ENCODE measurements at places on chromosomes 5 and 9. TPM values are rescaled to one million over a fixed set of nuclear protein-coding genes. Genes with fewer than 3 reads are reported as not detected.

The HMMR gene
- total RNA-seq = 74.9 TPM

The TAF1L gene
- total RNA-seq = 0.02 TPM

DNA sequence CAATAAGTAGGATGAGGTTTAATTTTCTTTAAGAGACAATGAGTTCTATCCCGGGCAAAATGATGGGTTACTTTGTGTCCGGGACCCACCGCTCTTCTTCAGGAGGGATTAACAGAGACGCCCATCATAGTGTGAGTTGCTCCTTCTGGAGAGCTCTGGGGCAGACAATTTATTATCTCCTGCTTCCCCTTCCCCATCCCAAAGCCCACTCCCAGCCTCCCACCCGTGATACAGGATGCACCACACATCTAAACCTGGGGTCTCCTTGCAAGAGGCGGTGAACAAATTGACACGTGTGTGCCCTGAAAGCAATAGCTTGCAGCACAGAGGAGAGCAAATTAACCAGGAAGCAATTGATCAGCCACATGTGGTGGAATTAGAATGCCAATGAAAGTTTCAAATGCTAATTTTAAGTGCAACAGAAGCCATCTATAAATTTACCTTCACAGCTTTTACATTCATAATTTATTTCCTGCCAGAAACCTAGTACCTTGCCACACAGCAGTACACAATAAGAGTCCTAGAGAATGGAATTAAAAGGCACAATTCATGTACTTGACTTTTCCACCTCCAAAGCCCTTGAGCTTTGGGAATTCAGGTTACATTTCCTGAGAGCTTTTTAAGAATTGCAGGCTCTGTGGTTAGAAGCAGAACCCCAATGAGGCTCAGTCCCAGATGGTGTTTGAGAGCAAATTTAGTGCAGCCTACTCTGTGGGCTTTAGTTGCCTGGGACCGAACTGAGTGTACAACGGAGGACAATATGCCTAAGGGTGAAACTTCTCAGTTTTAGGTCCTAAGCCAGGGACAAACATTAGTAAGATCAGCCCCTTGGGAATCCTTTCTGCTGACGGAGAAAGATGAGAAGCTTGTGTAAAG, 399.6 kb downstream of the MED10 start:
- no peak overlapping the region for H3K27ac ChIP-seq
- no peak overlapping the region for H3K4me3 ChIP-seq
- H3K27me3 ChIP-seq = no peaks in the 10 kb centered on the region
- H3K36me3 ChIP-seq = no peaks in the 10 kb centered on the region

The PCYOX1L gene
- 8.0 TPM for total RNA-seq

DNA sequence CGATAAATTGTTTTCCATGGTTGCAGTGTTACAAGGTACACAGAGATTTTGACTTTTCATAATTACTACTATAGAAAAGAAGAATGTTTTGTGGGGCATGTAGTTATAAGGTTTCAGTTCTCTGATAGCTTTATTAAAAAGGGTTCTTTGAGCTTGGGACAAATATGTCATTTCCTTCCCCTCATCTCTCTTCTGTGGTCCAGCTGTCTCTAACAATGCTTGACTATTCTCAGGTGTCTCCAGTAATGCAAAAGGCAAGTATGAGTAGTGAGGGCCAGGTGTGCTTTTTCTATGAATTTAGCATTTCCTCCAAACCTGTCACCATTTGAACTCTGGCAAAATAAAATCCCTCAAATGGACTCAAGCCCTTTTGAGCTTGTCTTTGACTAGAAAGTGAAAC, 84.3 kb downstream of the SLF1 start:
- 0 out of 3 replicates have a peak, but pooled peaks cover 3% of the 10 kb centered on the region for H3K36me3 ChIP-seq
- no peaks in the 10 kb centered on the region for H3K4me1 ChIP-seq
- DNase-seq = no peak
- H3K27ac ChIP-seq = no peak overlapping the region
- H3K27me3 ChIP-seq = no peaks in the 10 kb centered on the region
- no peak overlapping the region for H3K4me3 ChIP-seq

The ABCA1 gene
- total RNA-seq = 0.09 TPM

The FAM151B gene
- not detected for total RNA-seq

The POU5F2 gene
- 0.20 TPM for total RNA-seq

The SAXO1 gene
- total RNA-seq = not detected

The SMIM32 gene
- total RNA-seq = not detected

DNA sequence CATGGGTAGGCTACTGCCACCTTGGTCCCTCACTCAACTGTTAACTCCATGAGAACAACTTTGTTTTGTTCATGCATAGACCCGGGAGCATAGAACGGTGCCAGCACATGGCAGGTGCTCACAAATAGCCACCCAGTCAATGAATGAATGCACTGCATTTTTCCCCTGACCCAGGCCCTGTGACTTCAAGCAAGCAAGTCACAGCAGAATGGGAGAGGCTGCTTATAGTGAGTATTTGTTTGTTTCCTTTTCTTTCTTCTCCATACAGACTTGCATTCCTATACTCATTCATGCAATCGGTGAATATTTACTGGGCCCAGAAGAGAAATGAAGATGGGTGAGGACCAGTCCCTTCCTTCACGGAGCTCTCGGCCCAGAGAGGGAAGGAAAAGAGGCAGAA, 62.0 kb downstream of the SHB start:
- peaks cover 17% of the 10 kb centered on the region for H3K4me1 ChIP-seq
- H3K4me3 ChIP-seq = no peak overlapping the region
- H3K27ac ChIP-seq = no peak overlapping the region
- H3K36me3 ChIP-seq = no peaks in the 10 kb centered on the region
- no peak for DNase-seq

The KCNIP1 gene
- not detected for total RNA-seq

The TXNDC8 gene
- not detected for total RNA-seq

DNA sequence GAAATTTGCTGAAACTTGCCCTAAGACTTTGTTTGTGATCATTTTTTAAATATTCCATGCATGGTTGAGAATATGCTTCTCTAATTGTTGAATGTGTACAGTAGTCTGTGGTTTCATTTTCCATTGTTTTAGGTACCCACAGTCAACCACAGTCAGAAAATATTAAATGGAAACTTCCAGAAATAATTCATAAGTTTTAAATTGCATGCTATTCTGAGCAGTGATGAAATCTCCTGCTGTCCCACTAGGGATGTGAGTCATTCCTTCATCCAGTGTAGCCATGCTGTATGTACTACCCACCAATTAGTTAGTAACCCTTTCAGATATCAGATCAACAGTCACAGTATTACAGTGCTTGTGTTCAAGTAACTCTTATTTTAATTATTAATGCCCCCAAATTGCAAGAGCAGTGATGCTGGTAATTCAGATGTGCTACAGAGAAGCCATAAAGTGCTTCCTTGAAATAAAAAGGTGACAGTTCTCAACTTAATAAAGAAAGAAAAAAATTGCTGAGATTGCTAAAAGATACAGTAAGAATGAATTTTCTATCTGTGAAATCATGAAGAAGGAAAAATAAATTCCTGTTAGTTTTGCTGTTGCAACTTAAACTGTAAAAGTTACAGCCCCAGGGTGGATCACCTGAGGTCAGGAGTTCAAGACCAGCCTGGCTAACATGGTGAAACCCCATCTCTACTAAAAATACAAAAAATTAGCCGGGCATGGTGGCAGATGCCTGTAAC, 79.9 kb upstream of the FBXL17 start:
- H3K4me3 ChIP-seq = no peak overlapping the region
- no peak overlapping the region for H3K27ac ChIP-seq
- no peaks in the 10 kb centered on the region for H3K36me3 ChIP-seq
- no peak for DNase-seq

GRCh38 chr5:10360686-10361085, 7.2 kb downstream of the MARCHF6 start:
- H3K27ac ChIP-seq = no peak overlapping the region
- H3K4me1 ChIP-seq = peaks cover 27% of the 10 kb centered on the region
- no peaks in the 10 kb centered on the region for H3K27me3 ChIP-seq
- H3K36me3 ChIP-seq = peaks cover 51% of the 10 kb centered on the region
- no peak overlapping the region for H3K4me3 ChIP-seq

GRCh38 chr9:98986866-98987651, 43.4 kb downstream of the COL15A1 start:
- no peak for DNase-seq
- H3K27me3 ChIP-seq = no peaks in the 10 kb centered on the region
- no peak overlapping the region for H3K27ac ChIP-seq
- H3K36me3 ChIP-seq = no peaks in the 10 kb centered on the region

The PDLIM4 gene
- total RNA-seq = 31.5 TPM

DNA sequence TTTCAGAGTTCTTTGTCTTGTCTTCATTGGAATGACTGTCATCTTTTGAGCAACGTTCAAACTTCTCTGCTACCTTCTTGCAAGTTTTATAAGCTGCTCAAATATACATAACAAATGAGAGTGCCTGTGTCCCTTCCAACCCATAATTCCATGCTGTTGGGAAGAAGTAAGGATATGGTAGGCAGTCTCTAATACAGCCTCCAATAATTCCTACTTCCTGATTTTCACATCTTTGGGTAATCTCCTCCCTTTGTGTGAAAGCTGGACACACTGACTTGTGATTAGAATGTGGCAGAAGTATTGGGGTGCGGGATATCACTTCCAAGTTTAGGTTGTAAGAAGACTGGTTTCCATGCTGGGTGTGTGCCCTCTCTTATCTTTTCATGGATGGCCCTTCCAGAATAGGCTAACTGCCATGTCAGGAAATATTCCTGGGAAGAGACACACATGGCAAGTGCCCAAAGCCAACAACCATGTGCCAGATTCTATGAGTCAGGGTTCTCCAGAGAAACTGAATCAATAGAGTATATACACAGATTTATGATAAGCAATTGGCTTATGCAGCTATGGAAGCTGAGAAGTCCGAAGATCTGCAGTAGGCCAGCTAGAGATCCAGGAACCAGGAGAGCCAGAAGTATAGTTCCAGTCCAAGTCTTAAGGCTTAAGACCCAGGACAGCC, 531.3 kb downstream of the NTRK2 start:
- no peak for DNase-seq
- no peak overlapping the region for H3K27ac ChIP-seq
- no peaks in the 10 kb centered on the region for H3K4me1 ChIP-seq
- no peaks in the 10 kb centered on the region for H3K36me3 ChIP-seq
- no peak overlapping the region for H3K4me3 ChIP-seq

The ARSK gene
- 5.5 TPM for total RNA-seq

DNA sequence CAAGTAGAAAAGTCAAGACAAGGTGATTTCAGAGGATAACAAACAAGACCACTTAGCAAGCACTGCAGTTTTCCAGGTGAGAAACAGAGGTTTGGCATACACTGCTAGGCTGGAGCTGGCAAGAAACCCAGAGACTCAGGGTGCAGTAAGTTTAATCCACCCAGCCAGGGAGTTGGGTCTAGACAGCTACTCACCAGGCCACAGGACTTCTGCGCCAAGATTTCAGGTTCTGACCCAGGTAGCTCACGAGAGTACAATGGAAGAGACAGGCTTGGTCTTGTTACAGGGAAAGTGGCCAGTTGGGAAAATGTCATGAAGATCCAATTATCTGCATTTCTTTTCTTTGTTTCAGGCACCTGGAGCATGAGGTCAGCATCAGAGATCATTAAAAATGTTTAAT, 9.8 kb downstream of the SMIM23 start:
- H3K36me3 ChIP-seq = no peaks in the 10 kb centered on the region
- no peak for DNase-seq
- H3K4me3 ChIP-seq = no peak overlapping the region
- peaks cover 30% of the 10 kb centered on the region for H3K27me3 ChIP-seq
- H3K4me1 ChIP-seq = no peaks in the 10 kb centered on the region

DNA sequence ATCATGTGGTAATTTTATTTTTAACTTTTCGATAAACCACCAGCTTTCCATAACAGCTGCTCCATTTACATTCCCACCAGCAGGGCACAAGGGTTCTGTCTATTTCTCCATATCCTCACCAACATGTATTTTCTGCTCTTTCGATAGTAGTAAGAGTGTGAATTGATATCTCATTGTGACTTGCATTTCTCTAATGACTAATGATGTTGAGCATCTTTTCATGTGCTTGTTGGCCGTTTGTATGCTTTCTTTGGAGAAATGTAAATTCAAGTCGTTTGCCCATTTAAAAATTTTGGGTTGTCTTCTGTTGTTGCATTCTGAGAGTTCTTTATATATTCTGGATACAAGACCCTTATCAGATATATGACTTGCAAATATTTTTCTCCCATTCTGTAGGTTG, 45.9 kb downstream of the PSD2 start:
- no peak overlapping the region for H3K27ac ChIP-seq
- DNase-seq = no peak
- H3K36me3 ChIP-seq = no peaks in the 10 kb centered on the region
- H3K27me3 ChIP-seq = peaks cover 17% of the 10 kb centered on the region
- no peaks in the 10 kb centered on the region for H3K4me1 ChIP-seq
- H3K4me3 ChIP-seq = no peak overlapping the region

The ESM1 gene
- total RNA-seq = not detected

GRCh38 chr5:73912821-73913271, 286.9 kb downstream of the ARHGEF28 start:
- no peaks in the 10 kb centered on the region for H3K4me1 ChIP-seq
- no peak overlapping the region for H3K27ac ChIP-seq
- no peaks in the 10 kb centered on the region for H3K36me3 ChIP-seq
- H3K4me3 ChIP-seq = no peak overlapping the region

DNA sequence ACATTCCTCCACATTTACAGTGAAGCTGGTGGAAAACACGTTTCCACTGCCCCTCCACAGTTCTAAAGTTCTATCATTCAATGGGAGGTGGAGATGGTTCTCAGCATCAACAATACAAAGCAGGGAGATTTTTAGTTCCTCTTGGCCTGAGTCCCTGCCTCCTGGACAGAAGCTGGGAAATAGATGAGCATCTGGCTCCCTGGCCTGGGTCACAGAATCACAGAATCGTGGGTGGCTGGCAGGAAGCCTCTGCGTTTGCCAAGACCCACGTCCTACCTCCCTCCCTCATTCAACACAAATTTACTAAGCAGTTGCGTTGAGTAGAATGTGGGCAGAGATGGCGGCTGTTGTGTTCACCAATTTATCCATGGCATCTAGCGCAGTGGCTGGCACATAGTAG, 5.2 kb upstream of the PPARGC1B start:
- H3K27me3 ChIP-seq = no peaks in the 10 kb centered on the region
- no peak for DNase-seq
- no peak overlapping the region for H3K4me3 ChIP-seq
- peaks cover 2% of the 10 kb centered on the region for H3K4me1 ChIP-seq
- no peaks in the 10 kb centered on the region for H3K36me3 ChIP-seq
- H3K27ac ChIP-seq = no peak overlapping the region

GRCh38 chr5:131396015-131396414, 132.2 kb downstream of the CDC42SE2 start:
- H3K27me3 ChIP-seq = no peaks in the 10 kb centered on the region
- no peak overlapping the region for H3K27ac ChIP-seq

GRCh38 chr5:143328589-143329220, 74.8 kb downstream of the NR3C1 start:
- no peak overlapping the region for H3K4me3 ChIP-seq
- H3K4me1 ChIP-seq = no peaks in the 10 kb centered on the region
- no peaks in the 10 kb centered on the region for H3K36me3 ChIP-seq
- H3K27me3 ChIP-seq = no peaks in the 10 kb centered on the region
